Inflammatory macrophage treated with lipopolysaccharide for 4 hours (primary cell): ENCODE measurements at places on chromosomes 1 and 21.

- peak; percentile 7 for DNase-seq
These were observed 31.6 kb upstream of the CEP350 start for GRCh38 chr1:179923029-179923428.

- DNase-seq: no peak
These were observed 481.0 kb downstream of the OMA1 start for GRCh38 chr1:58065520-58065919.

DNA sequence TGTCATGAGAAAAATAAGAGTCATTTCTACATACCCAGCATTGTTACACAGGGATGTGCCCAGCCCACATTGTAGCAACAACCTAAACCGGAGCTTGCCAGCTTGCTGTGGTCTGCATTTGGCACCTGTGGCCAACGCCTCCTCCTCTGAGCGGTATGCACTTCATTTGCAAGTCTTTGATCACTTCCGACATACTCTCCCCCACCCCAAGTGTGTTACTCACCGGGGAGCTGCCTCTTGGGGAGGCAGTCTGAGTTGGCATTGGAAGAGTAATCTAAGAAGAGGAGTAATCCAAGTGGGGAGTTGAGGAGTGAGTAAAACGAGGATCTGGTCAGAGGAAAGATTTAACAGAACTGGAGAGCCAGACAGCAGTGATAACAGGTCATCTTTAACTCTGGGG lies 3.8 kb downstream of the BCL9 start:
- DNase-seq: no peak

DNA sequence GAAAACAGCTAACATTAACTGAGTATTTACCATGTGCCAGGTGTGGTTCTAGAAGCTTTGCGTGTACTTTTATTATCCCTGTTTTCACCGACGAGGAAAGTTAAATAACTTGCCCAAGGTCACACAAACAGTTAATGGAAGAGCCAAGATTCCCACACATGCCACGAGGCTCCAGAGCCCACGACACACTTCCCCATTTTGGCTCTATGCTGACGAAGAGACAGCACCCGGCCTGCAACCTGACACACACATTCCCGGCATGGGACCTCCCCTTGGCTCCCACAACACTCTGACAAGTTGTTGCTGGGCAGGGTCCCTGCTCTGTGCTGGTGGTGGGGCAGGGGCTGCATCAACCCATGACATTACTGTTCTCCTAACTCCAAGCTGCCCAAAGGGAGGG lies 52.8 kb downstream of the RAP1GAP start:
- peak; percentile 72 for DNase-seq

DNA sequence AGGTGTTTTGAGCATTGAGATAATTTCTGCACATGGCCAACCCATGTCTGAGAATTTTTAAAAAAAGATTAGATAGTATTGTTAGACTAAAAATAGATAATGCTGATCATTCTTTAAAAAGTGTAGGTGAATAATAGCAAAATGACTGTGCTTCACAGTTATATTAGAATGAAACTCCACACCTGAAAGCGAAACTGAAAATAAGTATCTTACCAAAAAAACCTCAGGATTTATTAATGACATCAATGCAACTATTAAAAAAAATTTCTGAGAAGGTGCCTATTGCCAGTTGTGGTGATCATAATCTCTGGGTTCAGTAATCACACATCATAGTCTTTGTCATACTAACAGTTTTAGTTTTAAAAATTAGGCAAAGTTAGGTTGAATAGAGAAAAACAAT lies 36.5 kb downstream of the PLA2G4A start:
- peak; percentile 59 for DNase-seq

- no peak for DNase-seq
These were observed 326.8 kb downstream of the ASTN1 start for GRCh38 chr1:176837708-176838107.

DNA sequence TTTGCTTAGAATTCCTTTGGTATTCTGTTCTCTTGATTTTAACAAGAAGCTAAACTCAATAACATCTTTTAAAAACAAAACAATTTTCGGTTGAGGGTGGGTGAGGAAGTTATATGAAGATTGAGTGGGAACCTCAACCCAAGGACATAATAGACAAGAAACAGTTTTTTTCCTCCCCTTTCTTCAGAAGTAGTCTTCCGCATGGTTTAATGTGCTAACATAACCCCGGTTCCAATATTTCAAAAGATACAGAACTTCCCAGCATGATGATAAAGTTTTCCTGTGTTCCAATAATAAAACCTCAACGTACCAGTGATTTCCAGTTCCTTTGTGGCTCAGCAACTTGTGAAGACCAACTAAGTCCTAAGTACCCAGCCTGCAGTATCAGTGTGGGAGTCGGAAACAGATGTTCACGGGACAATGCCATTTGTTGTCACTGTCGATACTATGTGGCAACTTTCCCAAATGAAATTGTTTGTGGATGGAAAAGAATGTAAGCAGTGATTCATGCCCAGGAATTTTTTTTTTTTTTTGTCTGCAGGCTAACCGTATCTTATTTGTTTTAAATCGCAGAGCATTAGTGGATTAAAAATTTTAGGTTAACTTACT lies 48.5 kb downstream of the NR5A2 start:
- no peak for DNase-seq

- no peak for DNase-seq
These were observed 39.6 kb downstream of the CXADR start for GRCh38 chr21:17552410-17552809.

DNA sequence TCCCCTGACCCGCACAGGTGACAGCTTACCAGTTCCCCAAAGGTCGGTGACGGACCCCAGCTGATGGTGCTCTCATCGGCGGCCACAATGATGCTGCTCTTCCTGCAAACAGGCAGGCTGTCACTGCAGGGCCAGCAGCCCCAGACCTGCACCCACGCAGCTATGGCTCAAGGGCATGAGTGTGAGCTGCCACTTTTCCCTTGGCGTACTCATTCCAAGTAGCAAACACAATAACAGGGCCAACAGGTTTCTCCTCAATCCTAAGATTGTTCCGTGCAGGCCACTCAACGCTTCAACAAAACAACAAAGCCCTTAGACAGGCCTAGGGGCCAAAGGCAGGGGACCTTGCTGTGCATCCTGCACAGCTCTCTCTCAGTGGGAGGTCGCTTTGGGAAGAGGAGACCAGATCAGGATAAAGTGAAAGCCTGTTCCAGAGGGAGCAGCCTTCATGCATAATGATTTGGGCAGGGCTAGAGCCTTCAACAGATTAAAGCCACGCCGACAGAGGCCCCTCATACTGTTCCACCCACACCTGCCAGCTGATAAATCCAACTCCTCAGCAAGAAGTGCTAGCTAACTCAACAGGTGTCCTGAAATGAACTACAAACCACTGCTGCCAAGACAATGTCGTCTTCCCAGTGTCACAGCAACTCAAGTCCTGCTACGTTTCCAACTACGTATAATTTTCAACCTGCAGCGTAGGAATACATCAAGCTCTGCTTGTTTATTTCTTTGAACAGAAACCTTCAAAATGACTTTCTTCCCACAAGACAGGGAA lies 27.2 kb downstream of the RCC2 start:
- DNase-seq: no peak

GRCh38 chr1:245156736-245157505 lies 2.1 kb downstream of the KIF26B start:
- peak; percentile 13 for DNase-seq

- DNase-seq: peak; percentile 90
These were observed 13.8 kb upstream of the BOLA1 start for GRCh38 chr1:149885339-149886120.

DNA sequence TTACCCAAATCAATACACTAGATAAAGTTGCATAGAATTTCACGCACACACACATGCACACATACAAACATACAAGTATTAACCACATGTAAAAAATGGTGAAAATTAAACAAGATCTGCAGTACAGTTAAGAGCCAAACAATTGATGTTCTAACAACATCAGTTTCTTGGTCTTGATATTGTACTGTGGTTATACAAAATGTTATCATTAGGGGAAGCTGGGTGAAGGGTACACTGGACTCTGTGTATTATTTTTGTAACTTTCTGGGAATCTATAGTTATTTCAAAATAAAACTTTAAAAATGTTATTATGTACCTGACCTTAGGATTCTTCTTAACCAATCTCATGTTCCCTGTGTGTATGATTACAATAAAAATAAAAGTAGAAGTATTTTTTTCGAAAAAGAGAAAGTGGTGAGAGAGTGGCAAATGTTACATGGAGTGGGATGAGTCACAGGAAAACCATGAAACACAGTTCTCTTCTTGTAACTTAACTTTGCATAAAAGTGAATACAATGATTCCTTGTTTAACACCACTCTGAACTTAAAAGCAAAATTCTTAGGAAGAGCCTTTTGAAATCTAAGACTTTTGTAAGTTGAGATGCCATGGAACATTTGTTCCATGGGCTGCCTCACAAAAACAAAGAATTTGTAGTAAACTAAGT lies 101.6 kb upstream of the RUNX1 start:
- DNase-seq: peak; percentile 74

- no peak for DNase-seq
These were observed 3.2 kb downstream of the PTP4A2 start for GRCh38 chr1:31934706-31935629.

GRCh38 chr1:229380536-229381160 lies 37.8 kb upstream of the CCSAP start:
- DNase-seq: no peak

DNA sequence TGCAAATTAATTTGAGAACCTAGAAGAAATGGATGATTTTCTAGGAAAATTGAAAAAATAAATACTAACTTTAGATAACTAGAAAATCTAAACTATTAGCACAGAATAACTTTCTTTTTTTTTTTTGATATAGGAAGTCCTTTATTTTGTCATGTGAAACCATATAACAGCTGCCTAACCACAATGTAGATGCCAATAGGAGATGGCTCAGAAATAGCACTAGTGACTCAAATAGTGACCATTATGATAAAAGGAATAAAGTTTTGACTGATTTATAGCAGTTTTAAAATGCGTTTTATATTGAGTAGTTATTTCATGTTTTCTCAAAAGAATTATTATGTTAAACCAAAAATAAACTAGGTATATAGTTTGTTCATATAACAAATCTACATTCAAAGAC lies 158.0 kb upstream of the CACYBP start:
- no peak for DNase-seq

DNA sequence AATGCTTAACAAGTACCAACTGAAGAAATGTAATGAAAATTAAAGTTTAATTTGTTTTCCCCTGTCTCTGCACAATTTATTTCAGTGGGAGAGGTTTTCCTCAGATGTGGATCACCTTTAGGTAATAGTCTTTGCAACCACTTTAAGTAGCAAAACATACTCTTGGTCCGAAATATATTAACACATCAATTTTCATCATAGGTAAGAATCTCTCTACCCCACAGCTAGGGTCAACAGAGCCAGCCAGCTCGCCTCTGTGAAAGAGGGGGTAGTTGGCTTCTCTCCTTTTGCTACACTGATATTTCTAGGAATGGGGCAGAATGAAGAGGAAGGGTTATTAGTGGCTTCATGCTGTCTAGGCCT lies 24.8 kb upstream of the MCL1 start:
- no peak for DNase-seq

- DNase-seq: peak; percentile 46
These were observed 2.0 kb upstream of the LIN28A start for GRCh38 chr1:26408604-26409003.

- peak; percentile 63 for DNase-seq
These were observed 2.4 kb downstream of the NTPCR start for GRCh38 chr1:232952514-232953499.

DNA sequence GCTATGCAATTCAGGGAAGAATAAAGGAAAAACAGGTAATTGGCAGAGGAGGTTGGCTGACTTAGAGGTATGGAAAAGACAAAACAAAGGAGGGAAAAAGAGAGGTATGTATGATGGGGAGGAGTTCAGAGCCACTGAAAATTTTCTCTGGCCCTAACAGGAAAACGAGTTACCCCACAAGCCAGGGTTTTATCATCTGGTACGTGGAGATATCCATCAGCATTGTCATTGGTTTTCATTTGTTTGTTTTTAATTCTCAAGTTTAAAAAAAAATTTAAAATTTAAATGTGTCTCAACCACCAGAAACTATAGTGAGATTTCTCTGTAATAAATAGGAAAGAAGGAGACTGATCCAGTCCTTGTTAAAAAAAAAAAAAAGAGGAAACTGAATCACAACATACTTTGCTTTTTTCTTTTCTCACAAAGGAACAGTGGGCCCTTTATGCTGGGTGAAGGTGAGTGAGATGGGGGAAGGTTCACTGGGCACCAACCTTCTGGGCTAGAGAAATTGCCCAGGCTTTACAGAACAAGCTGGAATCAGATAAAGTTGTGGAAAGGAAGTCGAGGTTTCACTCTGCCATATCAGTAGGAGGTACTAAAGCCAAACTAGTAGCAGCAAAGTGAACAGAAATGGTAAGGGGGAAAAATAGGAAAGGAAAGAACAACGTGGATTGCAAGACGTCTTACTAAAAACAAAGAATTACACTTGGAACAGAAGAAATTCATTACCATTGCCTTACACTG lies 2.7 kb downstream of the IFNAR2 start:
- no peak for DNase-seq
